ENCODE measurements at places on chromosomes 4 and X.

DNA sequence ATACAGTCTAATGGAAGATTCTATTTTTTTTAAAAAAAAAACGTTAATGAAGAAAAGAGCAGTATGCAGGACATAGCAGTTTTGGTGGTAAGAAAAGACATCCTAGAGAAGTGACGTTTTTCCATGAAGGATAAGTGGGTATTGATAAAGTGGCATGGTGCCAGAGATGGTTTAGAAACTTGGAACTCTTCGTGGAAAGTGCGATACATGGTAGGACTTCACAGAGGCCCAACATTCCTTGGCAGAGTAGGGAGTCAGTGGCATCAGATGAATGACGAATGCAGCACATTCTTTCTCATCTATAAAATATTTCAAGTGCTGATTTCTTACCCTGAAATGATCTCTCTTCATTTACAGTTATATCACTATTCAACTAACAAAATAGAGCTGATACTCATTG lies 298.7 kb downstream of the CCSER1 start:
- no peak for DNase-seq

- no peak for DNase-seq
These were observed 28.2 kb downstream of the SEL1L3 start for GRCh38 chr4:25834411-25835107.

- no peak for DNase-seq
These were observed 2020.0 kb upstream of the ADGRL3 start for GRCh38 chr4:59180161-59180560.

DNA sequence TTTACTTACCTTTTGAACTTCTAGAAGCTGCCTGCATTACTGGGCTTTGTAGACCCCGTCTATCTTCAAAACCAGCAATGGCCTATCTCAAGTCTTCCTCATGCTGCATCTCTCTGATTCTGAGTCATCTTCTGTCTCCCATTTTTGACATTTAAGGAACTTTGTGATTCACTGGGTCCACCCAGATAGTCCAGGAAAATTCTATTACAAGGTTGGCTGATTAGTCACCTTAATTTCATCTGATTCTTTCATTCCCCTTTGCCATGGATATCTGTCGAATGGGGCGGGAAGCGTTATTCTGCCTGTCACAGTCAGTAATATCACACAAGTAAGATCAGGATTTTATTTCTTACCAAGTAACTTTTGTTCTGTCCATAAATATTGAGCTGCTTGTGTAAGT lies 618.0 kb downstream of the CCSER1 start:
- no peak for DNase-seq

- no peak for DNase-seq
These were observed 149.8 kb downstream of the SPCS3 start for GRCh38 chr4:176469546-176469945.

GRCh38 chrX:19857131-19857530 lies 30.3 kb downstream of the SH3KBP1 start:
- DNase-seq: no peak

DNA sequence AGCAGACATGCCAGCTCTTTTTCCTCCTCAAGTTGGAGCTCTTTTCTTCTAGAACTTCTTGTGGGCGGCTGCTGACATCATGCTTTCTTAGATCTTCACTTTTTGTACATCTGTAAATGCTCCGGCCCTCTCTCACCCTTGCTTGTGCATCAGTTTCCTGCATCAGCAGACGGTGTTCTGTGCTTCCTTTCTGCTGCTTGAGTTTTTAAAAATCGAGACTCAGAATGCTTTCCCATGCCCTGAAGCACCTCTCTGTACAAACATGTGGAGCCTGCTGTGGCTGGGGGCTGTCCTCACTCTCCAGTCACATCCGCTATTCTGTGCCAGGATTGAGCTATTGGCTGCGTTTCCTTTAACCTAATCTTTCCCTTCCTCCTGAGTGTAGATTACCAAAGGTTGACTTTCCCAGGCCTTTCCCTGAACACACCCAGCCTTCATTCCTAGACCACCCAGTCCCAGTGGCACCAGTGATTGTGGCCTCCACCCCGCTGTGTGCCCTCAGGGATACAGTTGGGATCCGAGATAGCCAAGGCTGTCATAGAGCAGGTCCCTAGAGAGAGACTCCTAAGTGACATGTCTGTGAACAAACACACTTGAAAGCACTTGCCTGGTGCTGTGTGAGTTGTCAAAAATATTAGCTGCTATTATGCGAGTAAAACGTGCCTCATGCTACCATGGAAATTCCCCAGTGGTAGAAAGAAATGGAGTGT lies 41.9 kb downstream of the TNIP2 start:
- DNase-seq: peak; percentile 50

- peak; percentile 26 for DNase-seq
These were observed 37.3 kb downstream of the NUDT11 start for GRCh38 chrX:51459125-51459524.

GRCh38 chr4:56649445-56650261 lies 31.4 kb downstream of the HOPX start:
- no peak for DNase-seq

DNA sequence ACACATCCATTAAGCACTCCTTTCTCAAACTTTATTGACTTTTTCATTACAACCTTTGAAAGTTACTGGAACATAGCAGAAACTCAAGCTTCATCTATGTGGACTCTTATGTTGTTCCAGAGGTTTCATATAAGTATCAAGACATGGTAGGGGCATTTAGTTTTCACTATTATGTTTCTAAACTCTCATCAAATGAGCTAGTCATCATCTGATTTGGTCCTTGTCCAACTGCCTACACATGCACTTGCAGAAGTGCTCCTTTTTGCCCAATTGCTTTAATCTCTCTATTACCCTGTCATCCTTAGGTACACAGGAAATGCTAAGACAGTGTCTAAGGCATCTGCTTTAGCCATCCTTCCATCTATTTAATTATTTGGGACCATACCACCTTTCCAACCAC lies 42.2 kb upstream of the EPGN start:
- no peak for DNase-seq

DNA sequence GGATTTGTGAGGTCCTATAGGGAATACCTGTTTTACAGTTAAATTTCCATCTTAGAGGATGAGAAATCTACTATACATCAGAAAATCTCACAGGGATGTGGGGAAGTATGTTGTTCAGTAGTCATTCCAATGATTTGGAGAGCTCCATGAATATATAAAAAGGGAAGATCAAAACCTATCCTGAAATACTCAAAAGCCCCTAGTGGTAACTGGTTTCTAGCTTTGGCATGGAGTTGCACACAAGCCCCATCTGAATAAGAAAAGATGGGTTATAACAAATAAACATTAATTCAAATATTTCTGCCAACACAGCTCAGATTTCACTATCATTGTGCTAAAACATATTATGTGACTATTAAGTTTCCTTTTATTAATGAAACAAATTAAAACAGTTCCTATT lies 101.6 kb downstream of the FBXO8 start:
- no peak for DNase-seq

Measured in stimulated activated CD4-positive, alpha-beta T cell treated with anti-CD3 and anti-CD28 coated beads, Interleukin-15, amount 100 ng/mL, for 24 hours (primary cell).